Omental fat pad (tissue), 4 donors: ENCODE measurements at places on chromosomes 11 and 22.

- DNase-seq: no peak
Observed at GRCh38 chr22:37157516-37158285, 8.0 kb upstream of the IL2RB start.

GRCh38 chr22:48371391-48371790 is 1456.3 kb downstream of the BRD1 start:
- no peak for DNase-seq

GRCh38 chr11:130645843-130646197 is 197.4 kb downstream of the ADAMTS15 start:
- no peak for DNase-seq

- DNase-seq: no peak
Observed at GRCh38 chr11:116823031-116823843, at the start of gene APOA4. APOA4 (minus strand) TSS chr11:116823304; CDS start chr11:116823191, 113 bp downstream.

DNA sequence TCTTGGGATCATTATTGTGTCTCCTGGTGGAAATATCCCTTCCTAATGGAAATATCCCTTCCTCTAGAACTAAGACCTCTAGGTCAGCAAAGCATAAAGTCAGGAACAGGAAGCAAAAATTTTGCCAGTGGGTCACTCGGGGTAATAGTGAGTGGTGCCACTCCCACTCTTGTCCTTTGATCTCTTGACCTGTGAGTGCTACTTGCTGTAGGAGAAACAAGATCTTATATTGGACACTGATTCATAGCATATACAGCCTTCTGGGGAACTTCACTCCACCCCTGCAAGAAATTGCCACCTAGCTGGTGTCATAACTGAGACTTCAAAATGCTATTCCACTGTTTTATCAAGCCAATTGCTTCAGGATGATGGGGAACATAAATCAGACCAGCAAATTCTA is 44.7 kb upstream of the TMEM45B start:
- DNase-seq: no peak

GRCh38 chr22:49227670-49228069 is 600.0 kb downstream of the BRD1 start:
- DNase-seq: no peak

DNA sequence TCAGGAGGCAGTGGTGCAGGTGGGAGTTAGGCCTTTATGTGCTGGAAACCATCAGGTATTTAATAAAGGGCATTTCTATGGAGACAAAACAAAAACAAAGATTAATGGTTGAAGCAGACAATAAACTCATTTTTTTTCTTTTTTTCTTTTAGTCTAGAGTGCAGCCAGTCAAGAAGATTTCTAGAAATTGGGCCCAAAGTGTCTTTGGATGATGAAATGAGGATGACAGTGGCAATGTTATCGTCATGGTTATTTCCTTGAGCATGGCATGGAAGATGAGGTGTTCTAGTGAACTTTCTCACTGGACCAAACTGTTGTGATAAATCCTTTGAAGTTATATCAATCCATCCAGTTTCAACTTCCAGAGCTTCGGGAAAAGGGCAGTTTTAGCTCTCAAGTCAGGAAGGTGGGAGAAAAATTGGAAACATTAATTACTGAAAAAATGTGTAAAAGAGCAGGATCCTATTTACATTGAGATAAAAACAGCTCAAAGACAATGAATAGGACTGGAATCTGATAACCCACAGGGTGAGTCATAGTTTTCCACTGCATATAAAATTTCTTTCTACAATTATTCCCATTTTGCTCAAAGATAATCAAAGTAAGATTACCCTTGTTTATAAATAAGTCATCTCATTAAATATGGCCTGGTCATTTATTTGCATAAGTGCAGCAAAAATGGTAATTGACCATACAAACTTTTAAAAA is 33.0 kb downstream of the PRR5L start:
- DNase-seq: no peak

GRCh38 chr11:119687373-119688046 is 41.5 kb downstream of the NECTIN1 start:
- DNase-seq: no peak

GRCh38 chr22:46738647-46739093 is 618 bp upstream of the CERK start:
- no peak for DNase-seq

DNA sequence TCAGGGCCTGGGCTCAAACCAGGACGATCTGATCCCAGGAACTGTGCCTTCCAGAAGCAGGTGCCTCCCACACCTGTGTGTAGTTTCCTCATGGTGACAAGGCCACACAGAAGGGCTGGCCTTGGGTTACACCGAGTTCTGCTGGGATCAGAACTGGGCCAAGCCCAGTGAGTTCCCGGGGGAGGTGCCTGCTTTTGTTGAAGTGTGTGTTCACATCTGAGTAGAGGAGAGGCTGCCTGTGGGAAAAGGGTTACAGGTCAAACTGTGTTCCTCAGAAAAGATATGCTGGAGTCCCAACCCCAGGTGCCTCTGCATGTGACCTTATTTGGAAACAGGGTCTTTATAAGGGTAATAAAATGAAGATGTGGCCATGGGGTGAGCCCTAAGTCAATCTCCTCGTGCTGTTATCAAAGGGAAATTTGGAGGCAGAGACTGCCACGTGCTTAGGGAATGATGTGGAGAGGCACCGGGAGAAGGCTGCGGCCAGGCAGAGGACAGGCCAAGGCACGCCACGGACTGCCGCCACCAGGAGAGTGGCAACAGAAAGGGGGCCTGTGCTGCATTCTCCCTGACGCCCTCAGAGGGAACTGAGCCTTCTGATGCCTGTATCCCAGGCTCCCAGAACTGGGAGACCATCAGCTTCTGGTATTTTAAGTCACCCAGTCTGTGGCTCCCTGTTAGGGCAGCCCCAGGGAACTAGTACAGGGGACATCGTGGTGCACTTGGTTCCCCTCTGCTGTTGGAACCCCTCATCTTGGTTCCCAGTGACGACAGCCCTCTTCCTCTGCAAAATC is 158.8 kb downstream of the CACNA1I start:
- no peak for DNase-seq

- DNase-seq: no peak
Observed at GRCh38 chr11:86181379-86181778, 63.2 kb upstream of the EED start.
